Stimulated activated CD4-positive, alpha-beta T cell treated with anti-CD3 and anti-CD28 coated beads, TNF-alpha, amount 100 ng/mL, for 48 hours (primary cell): ENCODE measurements at places on chromosomes 3 and 15.

DNA sequence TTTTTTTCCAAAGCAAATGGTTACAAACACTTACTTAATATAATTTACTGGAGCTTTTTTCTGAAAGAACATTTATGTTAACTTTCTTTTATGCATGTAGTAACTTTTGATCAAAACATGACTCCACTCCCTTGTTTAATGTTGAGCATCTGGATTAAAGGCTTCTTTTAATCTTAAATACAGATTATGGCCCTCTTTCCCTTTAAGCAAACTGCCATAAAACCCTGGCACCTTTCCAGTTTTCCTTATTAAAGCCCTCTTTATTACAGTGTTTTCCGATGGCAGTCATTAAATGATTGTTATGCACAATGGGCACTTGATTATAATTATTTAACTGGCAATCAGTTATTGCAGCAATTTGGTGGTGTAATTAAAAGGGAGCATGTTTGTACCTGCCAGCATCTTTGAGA lies 167.0 kb downstream of the VGLL4 start:
- no peak for DNase-seq

GRCh38 chr3:39149498-39150147 lies 3.8 kb downstream of the CSRNP1 start:
- no peak for DNase-seq

DNA sequence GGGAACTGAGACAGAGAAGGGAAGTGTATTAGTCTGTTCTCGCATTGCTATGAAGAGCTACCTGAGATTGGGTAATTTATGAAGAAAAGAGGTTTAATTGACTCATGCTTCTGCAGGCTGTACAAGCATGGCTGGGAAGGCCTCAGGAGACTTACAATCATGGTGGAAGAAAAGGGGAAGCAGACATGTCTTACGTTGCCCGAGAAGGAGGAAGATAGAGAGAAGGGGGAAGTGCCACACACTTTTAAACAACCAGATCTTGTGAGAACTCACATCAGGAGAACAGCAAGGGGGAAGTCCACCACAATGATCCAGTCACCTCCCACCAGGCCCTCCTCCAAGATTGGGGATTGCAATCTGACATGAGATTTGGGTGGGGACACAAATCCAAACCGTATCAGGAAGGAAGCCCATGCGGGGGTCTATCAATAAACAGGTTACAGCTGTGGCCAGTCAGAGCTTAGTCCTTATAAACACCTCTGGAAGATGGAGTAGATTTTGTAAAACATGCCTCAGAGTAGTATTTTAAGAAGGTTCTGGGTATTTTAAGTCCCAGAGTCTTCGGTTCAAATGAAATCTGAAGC lies 153.9 kb downstream of the GHSR start:
- DNase-seq = no peak

DNA sequence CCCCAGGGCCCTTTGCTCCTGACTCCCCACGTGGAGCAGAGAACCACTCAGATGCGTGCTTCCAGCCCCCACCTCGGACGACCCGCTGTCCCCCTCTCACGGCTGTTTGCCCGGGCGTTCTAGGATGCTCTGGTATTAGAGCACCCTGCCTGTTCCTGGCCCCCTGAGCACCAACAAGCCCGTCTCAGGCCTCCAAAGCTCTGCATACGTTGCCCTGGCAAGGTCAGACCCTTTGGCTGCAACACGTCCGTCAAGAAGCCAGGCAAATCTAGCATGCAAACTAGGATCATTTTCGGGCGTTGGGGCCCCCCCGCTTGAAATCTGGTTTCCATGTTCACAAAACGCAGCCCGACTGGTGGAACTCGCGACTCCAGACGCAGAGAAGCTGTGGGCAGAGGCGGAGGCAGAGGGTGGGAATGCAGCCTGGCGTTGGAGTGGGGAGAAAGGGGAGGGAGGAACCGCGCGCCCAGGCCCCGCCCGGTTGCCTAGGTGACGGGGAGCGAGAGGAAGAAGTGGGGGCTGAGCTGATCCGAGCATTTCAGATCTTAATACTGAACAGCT lies 86.2 kb upstream of the PIAS1 start:
- no peak for DNase-seq

DNA sequence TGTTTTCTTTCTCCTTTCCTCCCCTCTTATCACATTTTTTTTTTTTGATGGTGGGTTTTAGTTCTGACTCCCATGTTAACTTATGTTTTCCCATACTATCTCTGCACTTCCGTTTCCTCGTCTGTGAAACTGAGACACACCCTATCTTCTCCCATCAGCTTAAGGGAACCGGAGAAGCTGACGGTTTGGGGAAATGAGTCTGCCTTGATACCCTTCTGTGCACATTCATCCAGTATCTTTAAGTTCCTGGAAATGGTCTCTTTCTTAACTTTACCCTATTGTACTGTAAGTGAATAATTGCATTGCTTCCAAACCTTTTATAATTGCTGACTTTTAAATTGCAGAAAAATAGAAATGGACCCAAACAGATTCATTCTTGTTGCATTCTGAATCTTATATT lies 26.2 kb upstream of the CFAP161 start:
- no peak for DNase-seq

DNA sequence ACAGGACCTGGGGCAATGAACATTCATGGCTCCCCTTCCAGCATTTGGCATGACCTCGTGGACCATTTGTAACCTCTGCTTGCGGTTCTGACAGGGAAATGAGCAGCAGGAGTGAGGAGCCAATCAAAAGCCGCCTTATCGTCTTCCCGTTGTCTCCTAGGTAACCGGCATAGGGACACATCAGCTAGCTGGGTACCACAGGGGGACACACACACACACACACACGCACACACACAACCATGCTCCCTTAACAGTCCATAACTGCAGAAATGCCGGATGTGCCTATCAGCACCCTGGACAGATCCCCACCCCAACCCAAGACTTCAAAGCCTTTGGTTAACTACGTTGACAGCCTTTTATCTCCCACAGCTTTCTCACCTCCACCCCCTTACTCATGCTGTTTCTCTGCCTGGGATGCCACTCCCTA lies 53.4 kb upstream of the CCDC174 start:
- DNase-seq = peak; percentile 50

DNA sequence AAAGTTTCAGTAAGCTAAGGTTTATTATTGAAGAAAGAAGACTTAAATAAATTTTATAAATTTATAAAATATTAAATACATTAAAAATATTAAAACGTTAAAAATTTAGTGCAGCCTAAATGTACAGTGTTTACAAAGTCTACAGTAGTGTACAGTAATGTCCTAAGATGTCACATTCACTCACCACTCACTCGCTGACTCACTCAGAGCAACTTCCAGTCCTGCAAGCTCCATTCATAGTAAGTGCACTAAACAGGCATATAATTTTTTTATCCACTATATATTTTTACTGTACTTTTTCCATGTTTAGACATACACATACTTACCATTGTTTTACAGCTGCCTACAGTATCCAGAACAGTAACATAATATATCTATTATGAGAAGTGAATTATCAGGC lies 51.5 kb downstream of the TJP1 start:
- no peak for DNase-seq

DNA sequence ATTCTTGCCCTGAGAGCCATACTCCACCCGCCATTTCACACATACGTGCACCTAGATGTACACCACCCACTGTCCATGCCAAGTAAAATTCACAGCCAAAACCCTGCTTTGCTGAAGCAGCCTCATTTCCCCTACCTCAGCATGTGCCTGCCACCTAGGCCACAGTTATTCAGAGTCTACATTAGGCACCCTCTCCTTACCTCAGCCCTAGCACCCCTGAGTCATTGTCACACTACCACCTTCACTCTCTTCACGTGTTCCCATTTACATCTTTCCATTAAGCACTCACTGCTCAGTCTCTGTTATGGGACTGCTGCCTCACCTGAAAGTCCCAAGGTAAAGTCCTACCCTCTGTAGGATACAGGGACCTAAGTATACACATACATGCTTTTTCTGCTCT lies 70.0 kb downstream of the SETD5 start:
- DNase-seq = no peak

GRCh38 chr3:190911382-190911781 lies 48.9 kb upstream of the GMNC start:
- DNase-seq = no peak

GRCh38 chr15:89472785-89473256 lies 23.6 kb downstream of the RHCG start:
- peak; percentile 26 for DNase-seq

DNA sequence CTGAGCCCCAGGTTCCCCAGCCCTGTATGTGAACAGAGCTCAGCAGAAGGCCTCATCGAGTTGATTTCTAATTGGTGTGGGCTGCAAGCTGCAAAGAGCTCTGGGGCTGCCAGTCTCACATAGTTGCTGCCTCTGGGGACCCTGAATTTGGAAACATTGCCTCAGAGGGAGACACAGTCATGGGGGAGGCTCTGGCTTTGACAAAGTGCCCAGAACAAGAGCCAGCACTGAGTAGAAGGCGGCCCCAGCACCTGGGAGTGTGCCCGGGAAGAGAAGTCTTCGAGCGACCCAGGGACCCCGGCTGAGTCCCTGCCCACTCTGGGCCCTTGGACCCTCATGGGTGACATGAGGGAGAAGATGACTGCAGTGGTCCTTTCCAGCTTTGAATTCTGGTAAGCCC lies 7.3 kb downstream of the NTRK3 start:
- no peak for DNase-seq

GRCh38 chr3:123713211-123713610 lies 128.4 kb upstream of the HACD2 start:
- DNase-seq = no peak

DNA sequence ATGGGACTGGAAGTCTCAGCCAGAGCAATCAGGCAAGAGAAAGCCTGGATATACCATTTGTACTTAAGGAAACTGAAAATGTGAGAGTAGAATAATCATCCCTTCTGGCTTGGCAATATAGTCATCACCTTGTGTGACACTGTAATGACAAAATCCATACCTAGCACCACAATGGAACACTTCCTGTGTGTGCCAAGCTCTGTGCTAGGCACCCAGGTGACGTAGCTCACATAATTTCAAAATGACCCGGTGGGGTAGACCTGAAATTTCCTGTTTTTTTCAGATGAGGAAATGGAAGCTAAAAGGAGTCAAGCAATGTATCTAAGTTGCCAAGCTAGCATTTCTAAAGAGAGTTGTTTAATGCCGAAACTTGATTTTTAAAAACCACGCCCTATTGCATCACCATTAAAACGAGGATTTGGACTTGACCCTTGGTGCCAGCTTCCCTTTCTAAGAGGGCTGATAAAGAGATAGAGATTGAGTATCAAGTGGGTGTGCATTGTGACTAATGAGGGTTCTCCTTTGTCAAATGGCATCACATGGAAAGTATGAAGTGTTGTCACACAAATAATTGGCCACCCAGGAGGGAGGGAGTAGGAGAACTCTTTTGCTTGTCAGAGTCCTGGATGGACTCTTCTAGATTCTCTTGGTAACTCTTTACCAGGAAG lies 141.3 kb upstream of the PDZRN3 start:
- DNase-seq = no peak

GRCh38 chr3:103614719-103615118 lies 1179.9 kb downstream of the ZPLD1 start:
- no peak for DNase-seq

GRCh38 chr15:100718075-100718980 lies 115.9 kb downstream of the ASB7 start:
- DNase-seq = no peak

GRCh38 chr3:167115331-167115934 lies 264.7 kb downstream of the ZBBX start:
- no peak for DNase-seq

- no peak for DNase-seq
Measured at GRCh38 chr15:29566914-29567313, 255.4 kb downstream of the TJP1 start.

- no peak for DNase-seq
Measured at GRCh38 chr3:121269389-121269788, 276.4 kb downstream of the POLQ start.

GRCh38 chr3:46463120-46463867 lies 1.4 kb downstream of the LTF start:
- DNase-seq = no peak

DNA sequence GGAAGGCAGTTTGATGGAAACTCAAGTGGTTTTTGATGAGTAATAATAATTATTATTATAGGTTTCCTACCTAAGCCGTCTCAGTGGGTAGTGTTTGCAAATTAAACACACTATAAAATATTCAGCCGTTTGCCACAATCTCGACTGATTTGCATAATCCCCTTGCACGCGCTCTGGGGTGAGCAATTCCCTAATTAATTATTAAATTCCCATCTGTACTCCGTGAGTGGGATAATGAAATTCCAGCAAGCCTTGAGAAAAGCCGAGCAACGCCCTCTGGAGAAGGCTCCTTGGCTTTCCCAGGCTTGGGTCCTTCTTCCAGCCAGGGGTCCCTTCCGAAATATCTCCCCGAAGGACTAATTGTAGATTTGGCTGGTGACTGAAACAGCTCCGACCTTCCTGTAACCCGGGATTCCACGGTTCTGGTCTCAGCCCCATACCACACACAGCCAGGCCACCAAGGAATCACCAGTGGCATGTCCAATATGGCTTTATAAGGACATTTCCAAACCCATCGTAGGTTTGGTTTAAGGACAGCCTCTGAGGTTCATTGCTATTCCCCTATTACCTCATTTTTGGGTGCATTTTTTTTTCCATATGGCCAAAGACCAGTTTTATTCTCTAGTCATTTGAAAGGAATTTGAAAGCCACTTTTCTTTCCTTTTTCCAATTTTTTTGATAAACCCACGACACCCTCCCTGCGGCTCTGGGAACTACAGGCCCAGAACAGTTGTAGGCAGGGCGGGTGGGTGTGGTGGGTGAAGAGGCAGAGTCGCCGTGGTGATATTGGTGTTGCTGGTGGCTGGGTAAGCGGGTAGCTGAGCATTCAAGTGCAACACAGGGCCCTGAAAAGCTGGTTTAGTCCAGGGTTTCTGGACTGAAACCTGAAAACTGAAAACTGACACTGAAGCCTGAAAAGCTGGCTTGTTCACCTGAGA lies 33.2 kb upstream of the RGMA start:
- no peak for DNase-seq

- DNase-seq = no peak
Measured at GRCh38 chr3:72346526-72346926, 501.7 kb downstream of the SHQ1 start.
